Tongue (tissue), 3 donors: ENCODE measurements at places on chromosomes 13 and 19.

DNA sequence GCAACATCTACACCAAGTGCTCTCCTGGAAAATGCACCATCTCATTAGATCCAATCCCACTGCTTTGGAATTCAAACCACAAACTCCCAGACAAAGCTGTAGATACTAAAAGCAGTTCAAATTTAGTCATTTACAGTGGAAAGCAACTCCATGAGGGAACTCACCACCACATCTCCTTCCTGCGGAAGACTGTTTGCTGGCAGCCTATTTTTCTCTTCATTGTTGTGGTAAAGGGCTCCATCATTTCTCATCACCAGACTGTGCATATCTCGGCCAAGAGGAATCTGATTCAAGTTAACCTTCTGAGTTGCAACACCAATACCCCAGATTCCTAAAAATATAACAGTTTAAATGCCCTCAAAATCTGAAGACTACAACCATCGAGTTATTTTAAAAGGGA is 8.4 kb downstream of the SPRYD7 start:
- DNase-seq, result no peak

DNA sequence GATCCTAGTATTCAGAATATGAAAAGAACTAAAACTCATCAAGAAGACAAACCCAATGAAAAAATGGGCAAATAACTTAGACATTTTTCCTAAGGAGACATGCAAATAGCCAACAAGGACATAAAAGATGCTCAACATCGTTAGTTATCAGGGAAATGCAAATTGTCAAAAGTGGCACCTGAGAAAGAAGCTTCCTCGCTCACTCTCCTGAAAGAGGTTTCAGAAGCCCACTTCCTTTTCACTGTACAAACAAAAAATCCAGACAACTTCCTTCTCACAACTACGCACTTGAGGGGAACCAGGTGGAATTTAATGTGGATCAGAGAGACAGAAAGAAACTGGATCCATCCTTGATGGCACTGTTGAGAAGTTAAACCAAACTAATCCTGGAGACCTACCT is 41.5 kb downstream of the KLF12 start:
- no peak for DNase-seq

DNA sequence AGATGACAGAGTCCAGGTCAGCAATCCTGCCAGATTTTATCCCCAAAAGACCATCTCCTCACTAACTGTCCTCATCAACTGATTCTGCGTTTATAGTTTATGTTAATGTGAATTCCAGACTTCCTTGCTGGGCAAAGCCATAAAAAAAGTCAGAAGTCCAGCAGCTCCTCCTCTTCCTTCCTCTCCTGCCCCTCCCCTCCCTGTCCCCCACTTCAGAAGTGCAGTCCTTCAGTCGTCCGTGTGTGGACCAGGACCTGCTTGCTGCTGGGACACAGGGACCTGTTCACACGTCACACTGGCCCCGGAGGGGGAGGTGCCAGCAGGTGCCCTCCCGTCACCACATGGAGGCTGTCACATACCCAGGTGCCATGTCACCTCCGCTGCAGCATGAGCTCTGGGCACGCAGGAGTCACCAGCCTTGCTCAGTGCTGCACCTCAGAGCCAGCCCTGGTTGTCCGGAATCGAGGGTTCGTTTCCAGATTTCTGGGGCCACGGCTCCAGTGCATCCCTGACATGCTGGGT is 4.0 kb upstream of the MCF2L start:
- peak; percentile 67 for DNase-seq

DNA sequence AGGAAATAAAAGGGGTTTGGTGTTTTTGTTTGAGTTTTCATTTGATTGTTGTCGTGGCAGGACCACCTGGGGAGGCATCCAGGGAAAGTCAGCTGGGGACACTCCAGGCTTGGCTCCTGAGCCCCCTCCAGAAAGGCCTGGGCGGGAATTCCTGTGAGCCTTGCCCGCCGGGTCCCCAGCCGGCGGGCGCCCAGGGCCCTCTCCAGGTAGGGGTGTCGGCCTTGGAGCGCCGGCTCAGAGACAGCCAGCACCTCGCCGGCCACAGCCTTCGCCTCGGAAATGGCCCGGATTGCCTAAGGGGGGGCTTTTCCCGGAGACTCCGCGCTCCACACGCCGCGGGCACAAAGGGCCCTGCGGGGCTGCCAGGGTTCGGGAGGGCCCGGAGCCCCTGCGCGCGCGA is 125.0 kb downstream of the TNFRSF19 start:
- DNase-seq, result no peak

DNA sequence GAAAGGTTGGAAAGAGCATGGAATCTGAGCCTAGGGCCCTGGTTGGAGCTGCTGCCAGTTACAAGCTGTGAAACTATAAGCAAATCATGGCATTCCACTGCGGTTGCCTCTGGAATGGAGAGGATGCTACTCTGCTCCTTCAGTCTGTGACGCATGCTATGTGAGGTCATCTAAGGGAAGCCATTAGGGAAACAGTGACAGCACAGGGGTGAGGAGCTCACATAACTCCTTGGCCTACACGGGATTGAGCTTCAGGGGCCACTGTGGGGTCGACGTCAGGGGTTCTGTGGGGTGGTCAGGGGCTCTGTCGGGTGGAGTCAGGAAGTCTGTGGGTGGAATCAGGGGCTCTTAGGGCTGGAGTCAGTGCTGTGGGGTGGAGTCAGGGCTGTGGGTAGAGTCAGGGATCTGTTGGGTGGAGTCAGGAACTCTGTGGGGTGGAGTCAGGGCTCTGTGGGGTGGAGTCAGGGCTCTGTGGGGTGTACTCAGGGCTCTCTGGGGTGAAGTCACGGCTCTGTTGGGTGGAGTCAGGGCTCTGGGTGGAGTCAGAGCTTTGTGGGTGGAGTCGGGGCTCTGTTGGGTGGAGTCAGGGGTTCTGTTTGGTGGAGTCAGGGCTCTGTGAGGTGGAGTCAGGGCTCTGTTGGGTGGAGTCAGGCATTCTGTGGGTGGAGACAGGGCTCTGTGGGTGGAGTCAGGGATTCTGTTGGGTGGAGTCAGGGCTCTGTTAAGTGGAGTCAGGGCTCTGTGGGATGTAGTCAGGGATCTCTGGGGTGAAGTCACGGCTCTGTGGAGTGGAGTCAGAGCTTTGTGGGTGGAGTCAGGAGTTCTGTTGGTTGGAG is 35.8 kb upstream of the MEDAG start:
- peak; percentile 65 for DNase-seq

DNA sequence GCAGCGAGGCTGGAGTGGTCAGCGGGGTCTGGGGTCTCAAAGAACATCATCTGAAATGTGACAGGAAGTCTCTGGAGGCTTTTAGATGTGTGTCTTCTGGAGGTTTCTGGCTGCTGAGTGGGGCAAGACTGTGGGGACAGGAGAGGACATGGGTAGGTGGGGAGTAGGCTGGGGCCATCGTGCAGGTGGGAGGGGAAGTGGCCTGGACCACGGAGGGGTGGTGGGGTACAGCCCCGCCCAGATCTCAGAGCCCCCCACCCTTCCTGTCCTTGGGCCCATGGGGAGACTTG is 6.2 kb downstream of the AP1M1 start:
- no peak for DNase-seq

GRCh38 chr13:75639454-75639853 is 3.3 kb downstream of the LMO7 start:
- no peak for DNase-seq

- DNase-seq, result peak; percentile 50
These were observed 583.0 kb upstream of the ATXN8OS start for GRCh38 chr13:69524459-69525150.

GRCh38 chr19:6413721-6414643 is 10.6 kb downstream of the KHSRP start:
- peak; percentile 40 for DNase-seq

DNA sequence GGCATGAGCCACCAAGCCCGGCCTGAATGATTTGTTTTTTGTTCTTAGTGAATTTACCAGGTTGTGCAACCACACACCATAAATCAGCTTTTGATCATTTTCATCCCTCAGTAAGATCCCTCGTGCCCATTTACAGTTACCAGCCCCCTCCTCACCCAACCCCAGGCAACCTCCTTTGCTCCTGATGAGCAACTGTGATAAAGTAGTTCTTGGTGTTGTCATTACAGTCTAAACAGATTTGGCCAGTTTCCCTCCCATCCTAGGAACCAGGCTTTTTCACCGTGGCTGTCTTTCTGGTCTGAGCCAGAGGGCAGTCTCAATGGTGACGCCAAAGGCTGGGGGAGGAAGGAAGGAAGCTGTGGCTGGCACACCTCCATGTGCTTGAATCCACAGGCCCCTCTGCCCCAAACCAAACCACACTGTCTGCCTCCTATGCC is 61.2 kb upstream of the WDFY2 start:
- DNase-seq, result no peak

DNA sequence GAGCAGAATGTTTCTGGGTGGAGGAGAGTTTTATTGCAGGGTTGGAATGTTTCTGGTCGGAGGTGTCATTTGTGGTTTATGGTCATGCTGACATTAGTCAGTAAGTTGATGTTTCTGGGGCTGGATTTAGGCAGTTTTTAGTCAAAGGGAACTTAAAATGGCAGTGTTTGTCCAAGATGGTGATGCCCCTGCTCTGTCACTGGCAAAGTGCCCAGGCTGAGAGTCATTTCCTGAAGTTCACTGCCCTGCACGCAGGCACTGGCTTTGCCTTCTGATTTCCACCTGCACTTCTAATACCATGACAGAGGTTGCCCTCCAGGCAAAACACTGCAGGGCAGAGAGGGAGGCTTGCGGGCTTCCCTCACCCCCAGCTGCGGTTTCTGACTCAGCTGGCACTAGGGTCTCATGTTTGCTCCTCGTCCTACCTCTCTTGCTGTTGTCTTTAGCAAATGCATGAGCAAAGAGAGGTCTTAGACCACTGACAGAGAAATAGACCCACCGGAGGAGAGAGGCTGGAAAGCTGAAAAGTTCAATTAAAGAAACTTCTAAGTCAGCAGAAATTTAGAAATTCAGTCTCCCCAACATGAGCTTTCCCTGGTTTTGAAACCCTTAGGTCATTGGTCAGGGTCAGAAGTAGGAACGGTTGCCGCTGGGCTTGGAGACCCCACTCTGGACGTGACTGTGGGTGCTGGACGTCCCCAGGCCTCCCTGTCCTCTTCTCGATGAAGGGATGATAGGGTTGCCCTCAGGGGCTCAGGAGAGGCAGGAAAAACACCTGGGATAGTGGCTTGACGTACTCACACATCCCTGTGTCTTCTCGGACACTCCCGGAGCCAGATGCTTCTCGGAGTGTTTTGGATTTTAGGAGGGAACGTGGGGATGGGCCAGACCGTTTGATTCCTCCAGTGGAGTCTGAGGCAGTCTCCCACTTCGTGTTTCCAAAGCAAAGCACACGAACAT is 26.3 kb downstream of the TMEM255B start:
- no peak for DNase-seq

DNA sequence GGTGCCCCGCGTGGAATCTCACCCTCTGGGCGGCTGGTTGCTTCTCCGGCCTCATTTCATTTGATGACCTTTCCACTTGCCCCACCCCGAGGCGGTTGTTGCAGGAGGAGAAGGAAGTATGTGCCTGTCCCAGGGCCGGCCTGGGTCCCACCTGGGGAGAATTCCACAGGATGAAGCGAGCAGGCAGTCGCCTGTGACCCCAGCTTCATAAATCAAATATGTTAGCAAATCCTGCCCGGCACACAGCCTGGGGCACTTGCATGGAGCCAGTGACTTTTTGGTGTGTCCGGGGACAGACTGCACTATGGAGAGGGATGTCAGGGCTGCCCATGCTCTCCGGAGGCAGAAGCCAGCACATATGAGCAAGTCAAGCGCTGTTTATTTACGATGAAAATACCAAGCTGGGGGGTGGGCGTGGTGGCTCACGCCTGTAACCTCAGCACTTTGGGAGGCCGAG is 19.7 kb upstream of the ZBTB7A start:
- DNase-seq, result no peak

DNA sequence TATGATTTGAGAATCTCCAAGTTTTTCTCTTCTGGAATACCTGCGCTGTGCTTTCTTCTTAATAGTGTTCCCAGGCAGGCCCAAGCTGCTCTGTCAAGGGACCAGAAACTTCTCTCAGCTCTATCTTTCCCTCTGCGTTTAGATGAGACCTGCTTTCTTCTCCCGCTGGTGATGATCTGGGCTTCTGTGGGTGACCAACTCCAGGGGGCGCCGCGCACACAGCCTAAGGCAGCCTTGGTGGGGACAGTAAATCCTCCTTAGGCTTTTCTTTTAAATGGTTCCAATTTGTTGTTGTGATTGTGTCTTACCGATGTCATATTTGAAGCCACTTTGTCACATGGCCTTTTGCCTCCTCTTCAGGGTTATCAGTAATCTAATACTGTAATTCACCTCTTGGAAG is 439.4 kb upstream of the KLF12 start:
- peak; percentile 19 for DNase-seq

GRCh38 chr13:82036602-82037001 is 1695.7 kb upstream of the SPRY2 start:
- no peak for DNase-seq
